ENCODE measurements at places on chromosomes 3 and 15.

- no peak for DNase-seq
Measured at GRCh38 chr3:143124601-143125520, 5.3 kb downstream of the CHST2 start.

DNA sequence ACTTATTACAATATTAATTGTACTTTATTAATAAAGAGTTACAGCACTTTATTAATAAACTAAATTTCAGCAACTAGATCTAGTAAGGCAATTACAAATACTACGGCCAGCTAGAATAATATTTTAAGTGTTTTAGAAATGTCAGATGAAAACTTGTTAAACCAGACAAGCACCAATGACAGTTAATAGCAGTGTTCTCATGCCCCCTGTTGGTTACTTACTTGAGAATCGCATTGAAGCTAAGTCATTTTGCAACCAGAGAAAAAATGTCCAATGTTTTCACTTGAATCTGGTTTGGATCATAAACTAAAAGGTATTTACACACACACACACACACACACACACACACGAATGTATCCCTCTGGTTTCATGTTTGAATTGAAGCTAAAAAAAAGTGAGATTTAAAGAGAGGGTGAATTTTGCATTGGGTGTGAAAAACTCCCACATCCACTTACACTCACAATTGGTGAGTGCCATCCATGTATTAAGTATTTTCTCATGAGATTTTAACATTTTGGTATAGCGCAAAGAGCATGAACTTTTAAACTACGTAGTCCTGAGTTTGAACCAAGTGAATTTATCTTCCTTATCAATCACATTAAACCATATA, 347.7 kb downstream of the ZBBX start:
- peak; percentile 81 for DNase-seq

DNA sequence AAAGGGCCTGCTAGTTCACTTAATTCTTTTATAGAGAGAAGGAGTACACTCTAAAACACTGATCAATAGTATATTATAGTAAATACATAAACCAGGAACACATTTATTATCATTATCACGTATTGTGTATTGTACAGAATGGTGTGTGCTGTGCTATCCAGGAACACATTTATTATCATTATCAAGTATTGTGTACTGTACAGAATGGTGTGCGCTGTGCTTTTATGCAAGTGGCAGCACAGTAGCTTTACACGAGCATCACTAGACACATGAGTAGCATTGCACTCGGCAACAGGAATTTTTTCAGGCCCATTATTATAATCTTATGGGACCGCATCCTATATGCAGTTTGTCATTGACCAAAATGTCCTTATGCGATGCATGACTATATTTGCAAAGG, 20.9 kb upstream of the MUC20 start:
- no peak for DNase-seq

- peak; percentile 30 for DNase-seq
Measured at GRCh38 chr3:120559242-120560061, 36.7 kb upstream of the NDUFB4 start.

DNA sequence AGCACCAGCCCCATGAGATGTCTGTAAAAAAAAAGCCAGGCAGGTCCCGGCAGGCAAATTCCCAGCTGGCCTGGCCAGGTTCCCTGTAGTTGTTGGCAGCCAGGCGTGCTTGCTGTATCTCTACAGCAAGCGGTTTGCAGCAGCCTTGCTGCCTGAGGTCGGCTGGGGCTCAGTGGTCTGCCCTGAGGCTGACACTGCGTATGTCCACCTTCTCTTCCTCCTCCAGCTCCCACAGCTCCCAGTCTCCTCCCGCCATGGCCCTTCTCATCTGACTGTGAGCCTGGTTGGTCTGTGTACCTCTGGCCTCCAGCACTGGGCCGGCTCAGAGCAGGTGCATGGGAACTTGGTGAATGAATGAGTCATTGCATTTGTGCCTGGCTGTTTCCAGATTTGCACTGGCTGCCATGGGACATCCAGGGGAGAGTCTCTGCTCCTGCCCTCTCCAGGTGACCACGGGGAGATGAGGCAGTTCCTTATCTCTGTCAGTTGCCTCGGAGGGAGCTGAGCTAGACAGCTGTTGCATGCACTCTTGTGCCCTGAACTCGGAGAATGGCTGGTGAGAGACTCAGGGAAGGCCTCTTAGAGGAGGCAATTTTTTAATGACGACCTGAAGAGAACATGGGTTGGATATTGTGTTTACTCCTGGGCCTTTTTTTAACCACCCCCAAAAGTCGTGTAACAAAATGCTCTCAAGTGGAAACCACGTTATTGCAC, 43.0 kb downstream of the SPSB4 start:
- DNase-seq, result no peak

DNA sequence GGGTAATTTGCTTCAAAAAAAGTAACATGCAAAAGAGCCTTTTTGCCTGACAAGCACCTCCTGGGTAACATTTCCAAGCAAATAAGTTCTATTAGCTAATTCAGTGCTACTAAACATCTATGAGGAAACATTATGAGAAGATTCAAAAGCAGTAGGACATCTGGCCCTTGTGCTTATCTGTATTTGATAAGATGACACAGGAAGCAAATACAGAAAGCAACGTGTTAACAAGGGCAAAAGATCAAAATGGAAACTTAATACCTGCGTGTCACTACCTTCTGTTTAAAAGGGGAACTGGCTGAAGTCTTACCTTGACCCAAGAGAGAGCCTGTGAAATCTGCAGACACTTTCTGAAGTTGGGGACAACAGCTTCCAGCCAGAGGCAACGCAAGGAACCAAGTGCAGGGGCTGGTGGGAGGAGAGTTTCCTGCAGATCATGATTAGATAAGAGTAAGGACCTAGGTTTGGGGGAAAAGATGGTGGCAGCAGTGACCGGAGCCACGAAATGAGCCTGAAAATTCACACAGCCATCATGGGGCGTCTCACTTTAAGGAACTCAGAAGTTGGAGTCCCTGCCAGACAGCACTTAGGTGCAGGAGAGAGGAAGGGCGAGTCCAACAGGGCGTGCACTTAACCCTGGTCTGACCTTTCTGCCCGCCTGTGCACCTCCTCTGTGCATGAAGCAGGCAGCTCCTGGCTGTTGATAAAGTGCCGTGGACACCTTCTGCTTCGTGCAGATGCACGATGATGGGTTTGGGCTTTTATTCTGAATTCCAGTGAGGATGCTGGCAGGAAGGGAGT, 153.6 kb upstream of the BHLHE40 start:
- DNase-seq, result no peak

DNA sequence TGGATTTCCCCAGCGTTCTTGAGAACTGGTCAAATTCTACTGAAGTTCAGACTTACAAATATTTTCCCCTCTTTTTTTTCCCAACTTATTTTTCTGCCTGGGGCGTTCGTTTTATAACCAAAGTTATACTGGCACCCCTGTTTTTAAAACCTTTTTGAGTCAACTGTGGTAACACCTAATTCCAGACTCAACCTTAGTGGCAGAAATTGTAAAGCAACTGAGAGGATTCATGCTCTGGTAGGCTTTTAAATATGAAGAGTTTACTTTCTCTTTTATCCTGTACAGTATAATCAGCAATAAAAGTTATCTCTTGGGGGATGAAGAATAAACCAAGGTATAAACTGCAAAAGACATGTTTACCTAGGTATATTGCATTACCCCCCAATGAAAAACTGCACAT, 2.3 kb downstream of the IL5RA start:
- DNase-seq, result no peak

DNA sequence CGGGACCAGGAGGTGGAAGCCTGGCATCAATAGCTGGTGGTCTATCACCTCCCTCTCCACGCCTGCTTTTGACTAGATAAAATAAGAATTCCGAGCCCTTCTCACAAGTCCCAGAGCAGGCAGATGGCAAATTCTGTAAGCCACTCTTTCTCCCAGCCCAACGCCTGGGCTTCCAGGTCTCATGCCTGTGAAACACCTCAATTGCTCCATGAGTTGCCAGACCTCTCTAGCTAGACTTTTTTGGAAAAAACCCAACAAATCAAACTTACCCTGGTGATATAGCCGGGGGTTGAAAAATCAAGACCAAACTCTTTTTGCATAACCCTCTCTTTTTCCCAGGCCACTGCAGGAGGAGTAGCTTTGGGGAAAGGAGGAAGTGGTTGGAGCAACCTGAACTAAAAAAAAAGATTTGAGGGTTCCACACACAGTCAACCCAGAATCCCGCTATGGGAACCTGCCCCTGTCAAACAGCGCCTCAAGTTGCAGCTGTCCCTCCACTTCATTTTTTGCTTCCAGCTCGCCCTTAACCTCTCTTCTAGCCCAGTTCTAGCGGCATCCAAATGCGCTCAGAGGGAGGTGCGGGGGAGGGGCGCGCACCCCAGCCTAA, 7.0 kb downstream of the BHLHE40 start:
- DNase-seq, result peak; percentile 39

DNA sequence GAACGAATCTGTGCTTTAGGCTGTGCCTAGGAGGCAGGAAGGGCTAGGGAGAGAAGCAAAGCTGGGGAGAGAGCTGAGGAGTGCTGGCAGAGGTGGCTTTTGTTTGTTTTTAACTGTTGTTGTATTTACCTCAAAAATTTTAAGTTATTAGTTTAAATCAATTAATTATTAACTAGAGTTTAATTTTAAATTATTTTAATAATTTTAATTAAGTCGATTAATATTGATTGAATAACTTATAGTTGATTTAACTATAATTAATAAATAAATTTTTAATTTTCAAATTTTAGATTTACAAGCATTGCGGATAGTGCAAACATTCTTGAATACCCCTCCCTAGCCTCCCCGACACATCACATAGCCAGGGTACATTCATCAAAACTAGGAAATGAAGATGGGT, 30.6 kb downstream of the KLF15 start:
- DNase-seq, result no peak

- DNase-seq, result peak; percentile 84
Measured at GRCh38 chr15:38564557-38565286, at the start of gene RASGRP1. Gene RASGRP1, minus strand, starts transcription at chr15:38564814. Its CDS starts 186 bp downstream, at chr15:38564628.

DNA sequence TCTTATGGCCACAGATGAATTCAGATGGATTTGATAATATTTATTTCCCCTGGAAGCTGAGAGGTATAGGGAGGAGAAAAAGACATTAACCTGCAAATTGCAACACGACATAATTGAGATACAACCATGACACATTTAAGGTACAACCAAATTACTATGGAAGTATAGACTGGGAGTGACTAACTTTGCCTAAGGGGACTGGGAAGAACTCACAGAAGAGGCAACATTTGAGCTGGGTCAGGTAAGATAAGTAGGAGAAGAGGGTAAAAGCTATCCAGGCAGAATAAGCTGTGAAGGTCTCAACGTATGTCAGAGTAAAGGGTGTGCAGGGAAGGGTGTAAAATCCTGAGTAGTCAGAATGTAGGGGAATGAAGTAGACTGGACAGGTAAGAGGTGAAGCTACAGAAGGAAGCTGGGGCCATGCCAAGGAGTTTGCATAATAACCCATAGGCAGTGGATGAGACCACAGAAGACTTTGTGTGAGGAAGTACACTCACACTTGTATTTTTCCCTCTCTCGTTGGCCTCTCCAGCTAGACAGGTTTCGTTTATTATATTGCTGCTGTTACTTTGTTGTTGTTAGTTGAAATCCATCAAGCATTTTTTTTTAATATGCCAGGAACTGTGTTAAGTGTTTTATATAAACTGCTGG, 28.0 kb upstream of the PTX3 start:
- no peak for DNase-seq

GRCh38 chr15:57172925-57173324, 203.4 kb upstream of the CGNL1 start:
- no peak for DNase-seq

- DNase-seq, result no peak
Measured at GRCh38 chr3:188198001-188198400, 44.0 kb downstream of the LPP start.

GRCh38 chr3:127744875-127745274, 72.1 kb downstream of the ABTB1 start:
- no peak for DNase-seq

- DNase-seq, result peak; percentile 33
Measured at GRCh38 chr15:36579792-36580431, 486 bp downstream of the CDIN1 start.

DNA sequence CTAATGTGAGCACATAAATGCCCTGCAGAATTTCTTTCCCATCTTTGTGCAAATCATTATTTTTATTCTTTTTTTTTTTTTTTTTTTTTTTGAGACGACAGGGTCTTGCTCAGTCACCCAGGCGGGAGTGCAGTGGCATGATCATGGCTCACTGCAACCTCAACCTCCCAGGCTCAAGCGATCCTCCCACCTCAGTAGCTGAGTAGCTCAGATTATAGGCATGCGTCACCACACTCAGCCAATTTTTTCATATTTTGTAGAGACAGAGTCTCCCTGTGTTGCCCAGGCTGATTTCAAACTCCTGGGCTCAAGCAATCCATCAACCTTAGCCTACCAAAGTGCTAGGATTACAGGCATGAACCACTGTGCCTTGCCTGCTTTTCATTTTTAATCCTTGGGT, 22.9 kb downstream of the DAG1 start:
- DNase-seq, result no peak

- no peak for DNase-seq
Measured at GRCh38 chr15:40940296-40940801, 11.2 kb downstream of the DLL4 start.

GRCh38 chr3:113147681-113148261, 63.6 kb upstream of the BOC start:
- DNase-seq, result peak; percentile 60

GRCh38 chr3:52501046-52501445, 5.9 kb downstream of the STAB1 start:
- DNase-seq, result no peak

GRCh38 chr15:90046289-90046688, 45.2 kb downstream of the ZNF710 start:
- DNase-seq, result no peak

- no peak for DNase-seq
Measured at GRCh38 chr3:20060974-20061685, 20.9 kb downstream of the KAT2B start.

DNA sequence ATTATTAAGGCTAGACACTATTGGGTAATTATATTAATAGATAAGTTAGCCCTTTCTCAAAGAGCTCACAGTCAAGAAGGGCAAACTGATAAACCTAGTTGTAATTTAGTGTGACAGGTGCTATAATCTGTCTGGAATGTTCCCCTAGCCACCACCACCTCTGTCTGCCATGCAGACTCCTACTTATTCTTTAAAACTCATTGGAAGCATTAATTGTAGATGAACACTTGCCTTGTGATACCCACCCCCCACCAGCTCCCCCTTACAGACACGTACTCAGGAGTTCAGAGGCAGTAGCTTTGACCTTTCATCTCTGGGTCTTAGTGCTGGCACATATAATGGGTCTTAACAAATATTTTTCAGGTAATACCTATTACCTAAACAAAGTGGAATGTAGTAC, 195.9 kb downstream of the TP63 start:
- no peak for DNase-seq

DNA sequence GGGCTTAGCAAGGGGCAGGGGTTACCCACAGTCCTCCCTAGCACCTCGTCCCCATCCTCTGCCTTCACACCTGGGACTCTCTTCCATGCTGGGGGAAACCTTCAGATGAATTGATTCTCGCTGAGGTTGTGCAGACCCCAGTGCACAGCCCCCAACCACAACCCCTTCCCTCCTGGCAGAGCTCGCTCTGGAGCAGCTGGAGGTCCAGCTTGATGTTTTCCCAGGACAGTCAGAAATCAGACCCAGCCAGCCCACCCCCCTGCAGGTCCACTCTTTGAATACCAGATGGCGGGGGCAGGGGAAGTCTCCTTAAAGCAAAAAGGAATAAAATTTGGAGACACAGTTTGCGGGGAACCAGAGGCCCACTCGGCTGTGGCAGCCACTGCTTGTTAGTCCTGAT, 234.4 kb downstream of the XXYLT1 start:
- DNase-seq, result no peak
